ENCODE measurements at places on chromosomes 12 and 14.

- DNase-seq: no peak
These were observed 2.3 kb upstream of the CD69 start for GRCh38 chr12:9763025-9763424.

DNA sequence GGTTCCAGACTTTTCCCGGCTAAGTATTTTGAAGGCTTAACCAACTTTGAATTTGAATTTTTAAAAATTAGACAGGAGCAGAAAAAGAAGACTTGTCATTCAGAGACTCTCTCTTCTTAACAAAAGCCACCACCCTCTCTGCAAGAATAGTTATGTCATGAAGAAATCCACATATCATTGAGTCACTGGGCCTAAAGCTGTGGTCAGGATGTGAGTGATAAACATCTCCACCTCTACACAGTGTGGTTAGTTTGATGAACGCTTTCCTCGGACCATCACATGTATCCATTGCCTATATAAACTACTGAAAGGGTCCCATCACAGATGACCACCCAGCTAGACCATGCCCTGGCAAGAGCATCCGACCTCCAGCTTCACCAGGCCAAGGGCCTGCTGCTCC, 226.1 kb downstream of the KSR2 start:
- DNase-seq: no peak

DNA sequence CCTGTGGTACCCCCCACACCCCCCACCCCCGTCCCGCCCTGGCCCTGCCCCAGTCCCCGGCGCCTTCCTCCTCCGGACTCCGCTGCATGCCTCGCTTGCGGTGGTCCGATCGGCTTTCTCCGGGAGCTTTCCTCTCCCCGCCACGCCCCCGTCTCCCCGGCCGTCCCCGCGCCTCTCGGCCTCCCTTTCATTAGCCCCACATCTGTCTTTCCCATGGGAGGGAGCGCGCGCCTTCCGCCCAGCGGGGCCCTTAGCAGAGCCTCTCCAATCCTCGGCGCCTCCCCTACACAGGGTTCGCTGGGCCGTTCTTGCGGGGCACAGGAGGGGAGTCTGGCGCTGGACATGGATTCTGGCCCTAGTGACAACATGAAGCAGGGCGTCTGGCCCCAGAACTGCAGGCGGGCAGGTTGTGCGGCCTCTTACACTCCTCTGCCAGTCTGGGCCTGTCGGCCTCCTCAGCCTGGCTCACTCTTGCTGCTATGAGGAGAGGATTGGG, 1.5 kb upstream of the EFS start:
- DNase-seq: no peak

- no peak for DNase-seq
These were observed 76.0 kb upstream of the TMCC3 start for GRCh38 chr12:94726236-94726835.

DNA sequence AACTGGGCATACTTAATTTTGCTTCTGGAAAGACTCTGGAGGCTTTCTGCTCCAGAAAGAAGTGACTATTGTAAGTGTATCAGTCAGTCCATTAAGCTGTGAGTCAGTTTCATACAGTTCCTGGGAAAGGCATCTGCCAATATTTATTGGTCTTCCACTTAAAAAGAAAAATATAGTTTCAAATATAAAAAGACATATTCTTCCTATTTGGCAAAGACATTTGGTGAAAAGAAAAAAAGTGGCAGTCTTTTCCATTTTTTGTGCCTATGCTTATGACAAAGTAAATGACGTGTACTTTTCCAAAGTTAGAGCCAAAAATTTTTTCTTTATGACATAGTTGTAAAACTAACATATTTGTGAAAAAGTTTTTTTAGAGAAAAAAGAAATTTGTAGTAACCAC, 12.3 kb downstream of the TMEM30B start:
- DNase-seq: no peak

DNA sequence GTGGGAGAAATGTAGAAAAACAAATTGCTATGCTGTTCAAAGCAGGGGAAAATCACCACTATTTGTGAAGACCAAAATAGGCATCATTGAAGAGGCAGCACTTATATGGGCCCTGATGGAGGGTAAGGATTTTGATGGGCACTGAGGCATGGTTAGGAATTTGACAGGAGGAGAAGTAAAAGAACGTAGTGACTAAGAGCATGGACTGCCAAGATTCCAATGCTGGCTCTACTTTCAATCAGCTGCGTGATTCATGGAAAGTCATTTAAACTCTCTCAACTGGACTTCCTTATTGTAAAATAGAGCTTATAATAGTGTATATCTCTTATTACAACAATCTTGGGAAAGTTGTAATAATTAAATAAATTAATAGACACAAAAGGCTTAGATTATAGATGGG, 267.7 kb upstream of the G2E3 start:
- no peak for DNase-seq

DNA sequence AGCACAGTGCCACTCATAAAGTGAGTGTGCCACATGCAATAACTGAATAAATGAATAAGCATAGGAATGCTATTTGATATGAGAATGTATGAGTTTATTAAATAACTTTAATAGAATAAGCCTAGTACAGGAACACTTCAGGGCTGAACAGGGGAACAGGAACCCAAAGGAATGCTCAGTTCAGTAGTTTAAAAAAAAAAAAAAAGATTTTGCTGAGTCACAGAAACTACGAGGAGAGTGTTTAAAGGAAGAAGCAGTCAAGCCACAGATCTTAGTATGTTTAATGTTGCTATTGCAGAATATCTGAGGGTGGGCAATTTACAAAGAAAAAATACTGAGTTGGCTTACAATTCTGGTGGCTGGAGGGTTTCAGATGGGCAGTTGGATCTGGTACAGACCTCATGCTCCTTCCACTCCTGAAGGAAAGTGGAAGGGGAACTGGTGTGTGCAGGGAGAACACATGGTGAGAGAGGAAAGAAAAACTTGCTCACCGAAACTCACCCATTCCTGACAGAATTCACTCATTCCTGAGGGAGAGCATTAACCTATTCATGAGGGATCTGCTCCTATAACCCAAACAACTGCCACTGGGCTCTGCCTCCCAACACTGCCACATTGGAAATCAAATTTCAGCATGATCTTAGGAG, 880.3 kb upstream of the MGAT4C start:
- no peak for DNase-seq

GRCh38 chr14:95262511-95262891, 57.2 kb downstream of the CLMN start:
- DNase-seq: no peak

- no peak for DNase-seq
These were observed 9.5 kb downstream of the TRMT61A start for GRCh38 chr14:103538291-103539055.

GRCh38 chr12:8860165-8860961, 37.9 kb downstream of the A2ML1 start:
- DNase-seq: peak; percentile 6

DNA sequence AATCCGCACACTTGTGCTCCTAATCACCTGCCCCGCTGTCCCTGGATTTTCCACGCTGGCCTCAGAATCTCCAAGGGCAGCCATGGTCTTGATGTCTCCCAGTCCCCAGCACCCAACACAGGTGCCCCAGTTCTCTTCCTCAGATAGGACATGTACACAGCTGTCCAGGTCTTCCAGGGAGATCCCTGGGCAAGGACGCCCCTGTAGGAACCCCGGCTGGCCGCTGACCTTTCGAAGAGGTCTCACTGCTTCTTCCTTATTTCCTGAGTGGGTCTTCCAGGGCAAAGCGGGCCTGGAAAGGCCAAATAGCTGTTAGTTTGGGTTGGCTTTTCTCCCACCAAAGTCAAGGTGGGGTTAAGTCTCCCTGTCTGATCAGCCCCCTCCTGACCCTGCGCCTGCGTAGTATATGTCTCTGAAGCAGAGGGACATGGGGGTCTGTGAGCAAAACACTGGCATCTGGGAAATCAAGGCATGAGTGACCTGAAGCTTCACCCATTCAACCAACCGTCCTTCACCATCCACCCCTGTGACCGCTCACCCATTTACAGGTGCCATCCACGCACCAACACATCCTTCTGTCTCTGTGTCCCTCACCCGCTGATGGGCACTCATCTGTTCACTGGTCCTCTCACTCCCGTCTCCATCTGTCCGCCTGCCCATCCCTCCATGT, 4.6 kb downstream of the BEGAIN start:
- DNase-seq: no peak

DNA sequence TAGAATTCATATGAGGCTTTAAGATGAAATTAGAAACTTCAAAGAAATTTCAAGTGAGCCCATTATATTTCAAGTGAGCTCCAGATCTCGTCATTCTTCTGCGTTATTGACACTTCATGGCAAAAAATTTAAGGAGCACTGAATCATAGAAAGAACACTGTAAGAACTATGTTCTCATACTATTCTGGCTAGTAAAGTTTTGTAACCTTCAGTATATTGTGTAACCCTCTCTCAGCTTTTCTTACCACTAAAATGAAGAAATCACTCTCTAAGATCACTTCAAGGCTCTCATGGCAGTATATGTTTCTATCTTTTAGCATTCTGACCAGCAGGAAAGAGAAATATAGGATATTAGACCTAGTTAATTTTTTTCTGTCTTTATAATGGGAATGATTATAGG, 6.3 kb downstream of the GPHN start:
- no peak for DNase-seq
